Endothelial cell (in vitro differentiated cells): ENCODE measurements at places on chromosomes 4 and X.

DNA sequence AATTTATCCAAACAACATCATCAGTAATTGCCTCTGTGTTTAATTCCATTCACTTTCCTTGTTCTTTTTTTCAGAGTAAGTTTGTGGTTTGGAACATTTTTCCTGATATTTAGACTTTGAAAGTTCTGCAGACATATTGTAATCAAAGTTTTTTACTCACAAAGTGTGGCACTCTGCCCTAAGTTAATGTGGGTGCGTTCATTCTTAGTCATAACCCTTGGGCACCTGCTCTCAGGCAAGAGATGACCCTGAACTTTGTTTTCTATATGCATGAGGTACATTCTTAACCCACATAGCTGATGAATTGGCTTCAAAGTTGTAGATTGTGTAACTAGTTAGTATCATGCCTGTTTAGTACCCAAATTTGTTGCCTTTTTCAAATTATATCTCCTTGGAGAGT is 424.3 kb downstream of the GRXCR1 start:
- DNase-seq: no peak

GRCh38 chr4:1579901-1580691 is 104.0 kb downstream of the FAM53A start:
- DNase-seq: peak; percentile 90

DNA sequence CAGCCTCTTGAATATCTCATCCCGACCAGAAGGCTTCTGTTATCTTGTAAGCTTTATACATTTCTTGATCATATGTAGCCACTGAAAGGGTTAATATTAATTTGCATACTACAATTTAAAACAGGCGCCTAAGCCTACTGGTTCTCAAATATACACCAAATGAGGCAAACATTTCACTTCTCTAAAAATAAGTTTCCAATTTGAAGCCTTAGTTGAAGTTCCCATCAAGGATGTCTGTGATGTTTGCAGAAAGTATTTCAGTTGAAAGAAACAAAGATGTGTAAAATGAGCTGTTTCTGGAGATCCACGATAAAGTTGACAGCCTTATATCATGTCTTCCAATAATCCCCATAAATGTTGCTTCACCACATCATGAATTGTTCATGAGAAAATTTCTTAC is 70.6 kb downstream of the KIT start:
- DNase-seq: no peak

DNA sequence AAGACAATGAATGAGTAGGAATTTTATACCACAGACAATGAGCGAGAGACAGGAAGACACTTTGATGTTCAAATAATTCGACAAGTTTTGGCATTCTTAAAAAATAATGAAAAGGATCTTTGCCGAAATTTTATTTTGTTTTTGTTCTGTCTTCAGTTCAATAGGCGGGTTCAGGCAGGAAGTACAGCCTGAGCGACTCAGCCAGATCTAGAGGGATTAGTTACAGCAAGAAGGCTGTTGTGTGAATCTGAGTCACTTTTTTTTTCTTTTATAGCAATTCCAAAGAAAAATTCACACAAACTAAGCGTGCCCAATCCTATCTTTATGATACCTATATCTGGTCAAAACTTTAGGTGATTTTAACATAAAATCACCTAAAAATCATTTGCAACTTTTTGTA is 505.4 kb upstream of the FAM241A start:
- DNase-seq: no peak

- DNase-seq: no peak
Measured at GRCh38 chr4:14768449-14768848, 233.8 kb upstream of the CPEB2 start.

DNA sequence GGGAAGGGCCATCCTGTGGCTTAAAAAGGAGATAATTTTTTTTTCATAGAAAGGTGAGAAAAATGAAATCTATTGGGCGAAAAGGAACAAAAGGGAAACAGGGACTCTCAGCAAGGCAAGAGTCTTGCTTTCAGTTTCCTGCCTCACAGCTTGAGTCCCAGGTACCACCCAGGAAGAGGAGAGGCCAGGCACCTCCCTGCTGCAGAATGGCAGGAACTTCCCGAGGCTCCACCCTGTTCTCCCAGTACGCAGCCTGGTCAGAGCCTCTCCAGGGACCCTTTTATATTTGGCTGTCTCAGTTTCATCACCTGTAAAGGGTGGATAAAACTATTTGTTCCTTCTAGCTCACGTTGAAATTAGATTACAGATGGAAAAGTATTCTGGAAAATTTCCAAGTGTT is 33.8 kb downstream of the UCHL1 start:
- DNase-seq: no peak

DNA sequence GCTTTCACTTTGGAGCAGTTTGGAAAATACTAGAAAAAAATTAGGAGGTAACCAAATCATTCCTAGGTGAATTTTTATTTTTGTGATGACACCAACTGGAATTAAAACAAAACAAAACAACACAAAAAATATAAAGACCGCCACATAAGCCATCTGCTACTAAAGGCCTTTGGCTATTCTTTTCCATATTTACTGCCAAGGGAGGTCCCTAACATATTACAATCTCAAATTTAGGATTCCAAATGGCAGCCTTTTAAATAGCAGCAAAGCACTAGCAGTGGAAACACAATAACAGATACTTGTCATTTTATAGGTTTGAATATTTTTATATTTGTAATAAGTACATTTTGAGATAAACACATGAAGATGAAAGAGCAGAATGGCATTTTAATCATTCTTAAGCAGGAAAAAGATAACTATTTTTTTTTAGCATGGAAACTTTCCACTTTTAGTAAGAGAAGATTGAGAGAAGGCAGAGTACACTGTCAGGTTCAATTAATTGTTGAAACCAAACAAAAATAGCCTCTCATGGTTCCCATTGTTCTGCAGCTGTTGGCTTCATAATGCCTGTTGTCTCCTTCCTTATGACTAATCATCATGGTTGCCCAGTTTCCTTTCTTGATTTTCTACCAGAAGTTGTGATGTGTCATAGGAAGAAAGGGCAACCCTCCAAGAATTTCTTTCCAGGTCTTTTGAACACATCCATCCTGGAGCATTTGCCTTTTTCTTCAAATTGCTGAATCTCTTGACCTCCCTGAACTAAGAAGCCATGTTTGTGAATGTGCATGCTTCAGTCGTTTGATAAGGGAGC is 219.0 kb upstream of the EMCN start:
- DNase-seq: no peak
